ENCODE measurements at places on chromosomes 3 and 15.

DNA sequence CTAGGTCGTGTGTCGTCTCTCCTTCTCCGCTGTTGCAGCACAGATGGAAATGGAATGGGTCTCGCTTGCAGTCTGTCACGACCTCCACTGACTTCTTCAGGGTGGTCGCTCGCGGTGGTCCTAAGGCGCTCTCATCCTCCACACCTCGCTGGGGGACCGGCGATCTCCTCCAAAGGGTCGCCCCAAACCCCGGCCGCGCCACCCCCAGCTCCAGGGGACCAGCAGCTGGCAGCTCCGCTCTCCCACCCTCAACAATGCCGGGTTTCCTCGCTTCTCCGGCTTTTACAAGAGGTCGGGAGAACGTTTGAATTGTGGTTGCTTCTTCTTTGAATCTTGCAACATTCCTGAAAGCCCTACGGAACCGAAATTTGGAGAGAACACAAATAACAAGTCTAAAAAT lies 25.9 kb downstream of the SERP1 start:
- no peak for DNase-seq

DNA sequence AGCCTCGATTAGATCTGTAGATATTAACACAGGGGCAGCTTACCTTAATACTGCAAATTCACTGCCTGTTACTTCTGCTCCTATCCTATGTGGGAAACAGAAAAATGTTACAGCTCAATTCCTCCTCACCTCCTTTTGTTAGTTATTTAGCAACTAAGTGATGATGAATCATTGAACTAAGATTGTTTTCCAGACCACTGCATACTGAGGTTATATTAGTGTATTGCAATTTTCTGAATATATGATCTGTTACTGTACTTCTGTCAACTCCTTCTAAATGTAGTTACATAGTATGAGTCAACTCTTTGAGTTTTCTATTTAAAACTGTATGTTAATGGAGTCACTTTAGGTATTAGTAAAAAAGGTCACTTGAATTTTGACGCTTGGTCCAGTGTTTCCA lies 331.5 kb upstream of the SLCO3A1 start:
- no peak for DNase-seq

GRCh38 chr3:183826448-183827250 lies 1.3 kb upstream of the MAP6D1 start:
- DNase-seq: no peak

DNA sequence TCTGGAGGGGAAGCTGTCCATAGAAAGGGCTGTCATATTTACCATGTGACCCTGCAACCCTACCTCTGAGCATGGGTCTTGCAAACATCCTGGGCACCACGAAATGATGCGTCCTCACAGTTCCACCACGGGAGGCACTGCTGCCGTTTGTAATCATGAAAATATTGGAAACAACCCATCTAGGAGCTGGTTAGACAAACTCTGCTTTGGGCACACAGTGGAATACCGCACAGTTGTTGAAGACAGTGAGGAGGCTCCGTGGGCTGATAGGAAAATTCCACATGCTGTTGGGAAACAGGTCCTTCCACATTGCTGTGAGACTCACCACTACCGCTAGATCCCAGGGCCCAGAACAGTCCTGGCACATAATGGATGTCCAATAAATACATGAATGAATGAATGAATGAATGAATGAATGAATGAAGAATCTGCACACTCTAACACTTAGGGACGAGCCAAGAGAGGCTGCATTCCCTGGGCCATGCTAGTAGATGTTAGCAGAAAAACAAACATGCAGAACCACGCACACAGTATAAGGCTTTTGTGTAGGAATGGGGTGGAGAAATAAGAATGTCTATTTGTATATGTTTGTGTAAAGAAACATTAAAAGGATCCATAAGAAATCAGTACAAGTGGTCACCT lies 40.6 kb downstream of the TPRA1 start:
- DNase-seq: no peak

DNA sequence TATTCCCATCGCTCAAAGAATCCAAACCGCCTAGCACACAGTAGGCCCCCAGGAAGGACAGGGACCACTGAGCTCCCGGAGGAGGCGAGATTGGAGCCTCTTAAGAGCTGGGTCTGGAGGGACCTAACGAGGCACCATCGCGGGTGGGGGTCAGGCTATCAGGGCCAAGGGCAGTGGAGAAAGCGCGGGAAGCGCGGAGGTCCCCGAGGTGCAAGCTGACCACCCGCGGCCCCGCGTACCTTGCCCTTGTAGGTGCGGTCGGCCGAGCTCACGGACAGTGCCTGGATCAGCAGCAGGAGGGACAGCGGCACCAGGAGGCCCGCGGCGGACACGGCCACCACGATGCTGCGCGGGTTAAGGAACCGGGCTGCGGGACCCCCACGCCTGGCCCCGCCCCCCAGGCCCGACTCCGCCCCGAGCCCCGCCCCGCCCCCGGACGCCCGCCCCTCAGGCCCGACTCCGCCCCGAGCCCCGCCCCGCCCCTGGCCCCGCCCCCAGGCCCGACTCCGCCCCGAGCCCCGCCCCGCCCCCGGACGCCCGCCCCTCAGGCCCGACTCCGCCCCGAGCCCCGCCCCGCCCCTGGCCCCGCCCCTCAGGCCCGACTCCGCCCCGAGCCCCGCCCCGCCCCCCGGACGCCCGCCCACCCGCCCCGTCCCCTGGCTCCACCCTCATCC lies 3.9 kb downstream of the ZDHHC19 start:
- peak; percentile 52 for DNase-seq

DNA sequence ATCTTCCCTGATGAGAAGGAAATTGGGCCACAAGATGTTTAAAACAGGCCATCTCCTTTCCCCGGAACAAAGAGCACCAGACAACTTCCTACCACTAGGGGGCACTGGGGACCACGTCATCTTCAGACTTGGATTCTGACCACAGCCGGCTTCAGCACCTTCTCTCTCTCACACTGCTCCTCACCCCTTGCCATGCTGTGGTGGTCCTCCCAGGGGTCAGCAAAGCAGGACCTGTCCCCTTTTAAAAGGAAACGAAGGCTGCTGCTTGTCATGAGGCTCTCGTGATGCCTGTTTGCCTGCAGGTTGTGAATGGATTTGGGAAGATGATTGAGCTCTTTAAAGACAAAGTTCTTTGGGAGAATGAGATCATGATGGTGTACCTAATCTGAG lies 16.2 kb downstream of the RFT1 start:
- peak; percentile 84 for DNase-seq

All from nephron progenitor cell (in vitro differentiated cells).